NCI-H82 (cell line): ENCODE measurements at places on chromosomes 12 and 14.
A peak's percentile ranks its signal among the peaks of the same experiment; 100 is the strongest.

DNA sequence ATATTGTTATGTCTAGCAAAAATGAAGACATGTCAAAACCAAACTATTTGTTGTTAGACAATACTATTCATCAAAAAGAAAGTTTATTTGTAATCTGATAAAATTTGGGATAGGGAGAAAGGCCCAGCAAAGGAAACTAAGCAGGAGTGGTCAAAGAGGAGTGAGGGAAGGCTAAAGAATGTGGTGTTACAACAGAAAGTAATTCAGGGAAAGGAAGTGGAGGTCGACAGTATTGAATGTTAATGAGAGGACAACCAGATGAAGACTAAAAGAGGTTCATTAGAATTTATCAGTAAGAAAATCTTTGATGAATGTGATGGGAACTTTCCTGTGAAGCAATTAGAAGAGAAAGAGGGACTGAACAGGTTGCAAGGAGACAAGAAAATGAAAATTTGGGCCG is 33.9 kb downstream of the PLCZ1 start:
- DNase-seq: no peak

DNA sequence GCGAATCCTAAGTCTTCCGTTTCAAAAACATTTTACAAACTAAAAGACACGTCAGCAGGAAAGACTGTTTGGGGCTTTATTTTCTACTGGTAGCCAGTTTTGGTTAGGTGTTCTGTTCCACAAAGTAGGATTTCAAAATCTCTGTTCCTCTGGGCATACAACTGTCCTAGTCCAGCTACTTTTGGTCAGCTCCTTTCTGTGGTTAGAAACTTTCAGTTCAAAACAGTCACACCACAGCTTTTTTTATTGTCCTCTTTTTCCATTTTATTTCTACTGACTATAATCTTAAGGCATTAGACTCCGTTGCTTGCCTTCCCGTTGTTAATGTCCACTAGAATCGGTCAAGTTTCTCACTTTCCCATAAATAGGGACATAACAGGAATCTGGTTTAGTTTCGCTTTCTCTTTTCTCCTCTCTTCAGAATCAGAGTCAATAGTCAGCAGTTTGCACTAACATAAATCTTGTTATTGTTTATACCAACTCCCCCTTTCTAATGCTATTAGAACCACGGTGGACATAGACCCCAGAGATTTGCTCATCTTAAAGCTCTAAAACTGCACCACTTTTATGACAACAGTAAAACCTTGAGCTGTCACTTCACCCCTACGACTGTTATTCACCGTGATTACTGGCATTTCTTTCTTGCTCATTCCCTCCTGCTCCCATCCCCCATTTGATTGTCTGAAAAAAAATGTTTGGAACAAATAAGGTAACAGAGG is 41.5 kb upstream of the NPAS3 start:
- peak; percentile 36 for DNase-seq

GRCh38 chr12:42792265-42792664 is 202.7 kb upstream of the PRICKLE1 start:
- peak; percentile 2 for DNase-seq

- no peak for DNase-seq
Observed at GRCh38 chr14:75967866-75968265, 13.9 kb downstream of the TGFB3 start.

DNA sequence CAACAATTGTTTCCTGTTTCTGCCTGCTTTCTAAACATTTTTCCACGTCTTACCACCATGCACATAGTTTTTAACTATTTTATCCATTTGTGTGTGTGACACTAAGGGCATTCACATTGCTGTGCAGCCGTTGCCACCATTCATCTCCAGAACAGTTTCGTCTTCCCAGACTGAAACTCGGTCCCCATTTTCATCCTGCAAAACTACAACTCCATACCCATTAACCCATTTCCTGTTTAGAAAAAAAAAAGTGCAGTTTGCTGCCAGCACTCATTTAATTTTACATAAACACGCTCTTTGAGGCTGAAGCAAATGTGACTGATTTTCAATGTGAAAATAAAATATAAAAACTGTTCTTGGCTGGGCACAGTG is 15.5 kb downstream of the UBC start:
- DNase-seq: no peak

- DNase-seq: no peak
Observed at GRCh38 chr14:50398189-50398580, 1.5 kb upstream of the CDKL1 start.

DNA sequence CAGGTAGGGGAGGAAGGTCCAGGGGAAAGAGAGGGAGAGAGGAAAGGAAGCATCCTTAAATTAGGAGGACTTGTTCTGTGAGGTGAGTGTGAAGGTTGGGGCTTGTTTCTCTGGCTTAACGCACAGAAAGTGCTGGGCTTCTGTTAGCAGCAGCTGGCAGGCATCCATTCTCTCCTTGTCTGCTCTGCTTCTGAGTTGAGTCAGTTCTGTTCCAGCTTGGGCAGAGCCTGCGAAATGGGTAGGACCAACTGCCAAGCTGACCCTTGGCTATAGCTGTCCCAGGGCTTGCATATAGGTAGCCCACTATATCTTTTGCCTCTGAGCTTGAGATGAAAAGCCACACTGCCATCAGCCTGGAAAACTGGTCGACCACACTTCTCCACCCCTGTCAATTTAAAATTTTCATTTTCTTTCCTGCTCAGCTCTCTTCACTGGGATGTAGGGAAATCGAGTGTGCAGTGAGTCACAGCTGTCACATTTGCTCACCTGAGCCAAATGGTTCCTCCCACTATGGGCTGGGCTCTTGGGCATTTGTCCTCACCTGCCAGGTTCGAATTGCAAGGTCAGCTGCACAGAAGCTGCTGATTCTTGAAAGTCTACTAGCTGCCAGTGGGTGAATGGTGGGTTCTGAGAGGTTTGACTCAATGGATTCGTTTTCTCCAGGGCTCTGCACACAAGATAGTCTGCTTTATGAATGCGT is 256.4 kb upstream of the PWP1 start:
- no peak for DNase-seq

GRCh38 chr12:124390442-124391097 is 95.7 kb downstream of the RFLNA start:
- no peak for DNase-seq

DNA sequence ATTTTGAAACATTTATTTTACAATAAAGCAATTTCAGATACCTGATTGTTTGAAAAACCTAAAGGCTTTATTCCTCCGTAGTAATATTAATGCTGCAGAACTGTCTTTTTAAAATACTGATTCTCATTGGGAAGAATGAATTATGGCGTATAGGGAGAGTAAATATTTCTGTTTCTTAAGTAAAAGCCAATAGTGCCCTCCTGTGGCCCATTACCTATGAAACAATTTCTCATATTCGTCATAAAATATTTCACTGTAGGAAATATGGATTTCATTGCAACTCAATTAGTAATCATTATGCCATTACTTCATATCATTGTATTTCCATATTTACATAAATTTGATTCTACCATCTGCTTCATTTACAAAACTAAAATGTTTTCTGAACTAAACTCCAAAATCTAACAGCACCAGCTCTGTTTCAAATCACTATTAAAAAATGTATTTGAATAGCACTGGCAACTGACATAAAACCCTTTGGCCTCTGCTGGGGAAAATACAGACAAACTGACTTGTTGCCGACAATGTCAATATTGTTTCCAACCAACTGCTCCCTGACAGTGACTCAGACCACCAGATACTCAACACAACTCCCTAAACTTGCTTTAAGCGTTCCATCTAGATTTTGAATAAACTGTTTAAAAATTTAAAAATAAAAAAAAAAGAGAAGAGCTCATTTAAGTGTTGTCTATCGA is 290.3 kb downstream of the NAV3 start:
- DNase-seq: peak; percentile 13

DNA sequence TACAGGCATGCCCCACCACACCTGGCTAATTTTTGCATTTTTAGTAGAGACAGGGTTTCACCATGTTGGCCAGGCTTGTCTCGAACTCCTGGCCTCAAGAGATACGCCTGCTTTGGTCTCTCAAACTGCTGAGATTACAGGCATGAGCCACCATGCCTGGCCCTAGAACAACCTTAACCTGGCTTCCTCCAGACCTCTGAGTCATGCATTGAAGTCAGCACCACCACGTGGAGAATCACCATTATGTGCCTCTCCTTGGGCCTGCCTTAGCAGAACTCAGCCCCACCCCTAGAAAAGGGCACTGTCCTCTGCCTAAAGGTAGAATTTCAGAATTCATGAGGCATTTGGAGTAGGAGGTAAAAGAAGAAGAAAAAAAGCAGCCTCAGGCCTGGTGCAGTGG is 49.0 kb downstream of the LIMA1 start:
- DNase-seq: no peak

DNA sequence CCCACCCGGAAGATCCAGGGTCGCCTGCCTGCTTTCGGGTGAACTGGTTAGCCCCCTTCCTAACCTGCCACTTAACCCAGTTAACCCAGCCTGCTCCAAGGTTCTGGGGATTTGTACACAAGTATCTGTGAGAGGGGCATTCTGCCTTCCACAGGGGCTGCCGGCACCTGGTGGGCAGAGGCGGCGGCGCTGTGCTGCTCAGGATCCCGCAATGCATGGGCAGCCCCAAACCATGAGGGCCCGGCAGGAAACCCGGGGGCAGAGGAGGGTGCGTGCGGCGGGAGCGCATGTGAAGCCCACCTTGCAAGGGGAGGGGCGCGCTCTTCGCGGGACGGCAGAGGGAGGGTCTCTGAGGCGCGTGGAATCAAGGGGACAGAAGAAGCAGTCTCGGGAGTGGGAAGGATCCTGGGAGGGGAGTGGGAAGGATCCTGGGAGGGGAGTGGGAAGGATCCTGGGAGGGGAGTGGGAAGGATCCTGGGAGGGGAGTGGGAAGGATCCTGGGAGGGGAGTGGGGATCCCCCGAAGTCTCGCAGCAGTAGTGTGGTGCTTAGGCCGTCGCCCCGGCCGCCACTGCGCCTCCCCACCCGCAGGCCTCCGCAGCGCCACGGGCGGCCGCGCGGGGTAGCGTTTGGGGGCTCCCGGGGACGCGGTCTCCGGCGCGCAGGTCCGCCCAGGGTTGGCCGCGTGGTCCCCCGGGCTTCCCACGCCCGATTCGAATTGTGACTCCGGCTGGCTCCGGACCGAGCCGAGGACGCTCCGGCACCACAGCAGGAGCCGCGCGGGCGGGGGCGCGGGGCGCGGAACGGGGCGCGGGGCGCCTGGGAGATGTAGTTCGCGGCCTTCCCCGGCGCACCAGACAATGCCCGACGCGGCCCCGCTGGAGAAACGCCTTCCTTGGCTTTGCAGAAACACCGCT is 4.9 kb upstream of the MTA1 start:
- peak; percentile 76 for DNase-seq

GRCh38 chr12:76240281-76240680 is 107.9 kb downstream of the BBS10 start:
- DNase-seq: no peak

- no peak for DNase-seq
Observed at GRCh38 chr14:29773990-29774389, 153.7 kb downstream of the PRKD1 start.

DNA sequence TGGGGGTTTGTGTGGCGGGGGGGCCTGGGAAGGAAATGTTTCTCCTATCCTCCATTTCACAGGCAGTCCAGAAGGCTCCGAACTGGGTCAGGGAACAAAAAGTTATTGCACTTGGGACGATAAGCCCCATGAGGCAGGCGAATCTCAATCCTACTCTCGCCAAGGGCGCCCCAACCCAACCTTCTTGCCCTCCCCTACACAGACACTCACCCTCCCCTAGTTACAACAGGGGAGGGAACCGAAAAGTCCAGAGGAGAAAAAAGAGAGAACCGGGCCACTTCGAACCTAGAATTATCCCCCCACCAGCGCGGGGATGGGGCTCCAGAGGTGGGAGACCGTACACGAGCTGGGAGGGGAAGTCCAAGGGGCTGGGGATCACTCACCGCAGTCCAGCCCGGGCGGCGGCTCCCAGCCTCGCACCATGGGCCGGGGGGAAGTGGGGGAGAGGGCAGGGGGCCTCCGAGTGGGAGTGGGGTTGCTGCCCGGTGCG is 357 bp downstream of the HOMEZ start:
- DNase-seq: peak; percentile 91

DNA sequence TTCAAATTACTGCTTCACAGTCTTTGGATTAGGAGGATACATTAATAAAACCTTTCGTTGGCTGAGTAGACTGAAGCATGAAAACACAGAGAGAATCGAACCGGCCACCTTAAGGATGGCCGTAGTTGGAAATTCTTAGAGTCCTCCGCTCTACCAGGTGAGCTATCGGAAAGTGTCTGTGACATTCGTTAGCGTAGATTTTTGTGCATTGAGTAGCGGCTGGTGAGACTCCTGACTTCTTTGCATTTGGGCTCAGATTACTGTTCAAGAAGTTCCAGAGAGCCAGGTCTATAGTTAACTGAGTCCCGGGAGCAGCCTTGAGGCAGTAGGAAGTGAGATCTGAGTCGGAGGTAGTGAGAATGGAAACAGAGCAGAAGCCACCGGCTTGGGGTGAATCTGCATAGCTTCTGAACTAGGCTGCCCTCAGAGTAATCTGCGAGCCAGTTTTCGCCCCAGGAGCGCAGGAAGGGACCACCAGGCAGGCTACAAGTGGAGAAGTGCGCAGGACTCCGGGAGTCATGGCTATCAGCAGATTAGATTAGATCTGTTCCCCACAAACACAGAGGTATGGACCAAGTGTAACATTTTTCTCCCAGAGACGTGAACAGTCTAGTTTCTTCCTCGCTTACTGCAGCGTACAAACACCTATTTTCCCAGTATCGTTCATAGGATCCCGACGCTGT is 11.0 kb downstream of the OR6S1 start:
- peak; percentile 64 for DNase-seq

GRCh38 chr12:72077111-72077820 is 138.6 kb downstream of the TPH2 start:
- DNase-seq: peak; percentile 2

DNA sequence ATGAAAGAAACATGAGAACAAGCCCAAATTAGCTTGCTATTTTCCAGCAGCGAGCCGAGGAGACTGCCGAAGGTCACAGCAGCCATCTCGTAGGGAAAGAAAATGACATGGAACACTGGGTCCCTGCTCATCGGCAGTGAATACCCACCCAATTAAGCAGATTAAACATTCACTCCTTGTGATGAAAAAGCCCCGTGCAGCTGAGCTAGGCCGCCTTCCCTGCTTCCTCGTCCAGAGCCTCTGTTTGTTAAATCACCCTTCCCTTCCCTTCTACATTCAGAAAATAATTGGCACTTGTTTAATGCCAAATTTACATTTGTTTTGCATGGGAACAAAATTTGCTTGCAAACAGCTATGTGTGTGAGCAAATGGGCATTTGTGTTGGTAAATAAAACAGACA is 342.5 kb downstream of the RMST start:
- DNase-seq: peak; percentile 38

- DNase-seq: peak; percentile 22
Observed at GRCh38 chr14:38989922-38990546, 113.0 kb downstream of the SEC23A start.

GRCh38 chr14:104774453-104775072 is 21.0 kb downstream of the AKT1 start:
- DNase-seq: no peak
